ENCODE measurements at places on chromosomes 7 and 10.
A peak's percentile ranks its signal among the peaks of the same experiment; 100 is the strongest.

DNA sequence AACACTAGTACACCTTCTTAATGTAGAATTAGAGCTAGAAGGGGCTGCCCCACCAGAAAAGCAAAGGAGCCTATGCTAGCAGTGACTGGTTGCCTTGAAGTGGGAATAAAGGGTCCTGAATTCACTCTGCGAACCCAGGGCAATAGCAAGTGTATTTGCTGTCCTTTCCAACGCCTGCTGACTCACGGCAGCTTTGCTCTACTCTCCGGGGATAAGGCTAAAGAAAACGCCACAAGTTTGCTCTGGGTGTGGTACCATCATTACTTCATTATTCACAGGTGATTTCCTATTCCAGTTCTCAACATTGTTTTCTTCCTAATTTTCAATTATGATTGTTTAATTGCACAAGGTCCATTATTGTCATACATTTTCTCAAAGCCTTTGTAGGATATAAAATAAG lies 220.5 kb upstream of the AOAH start:
- DNase-seq = no peak

GRCh38 chr10:46308666-46309450 lies 22.1 kb downstream of the ANTXRL start:
- no peak for DNase-seq

GRCh38 chr10:126402721-126403695 lies 14.7 kb upstream of the ADAM12 start:
- DNase-seq = no peak

DNA sequence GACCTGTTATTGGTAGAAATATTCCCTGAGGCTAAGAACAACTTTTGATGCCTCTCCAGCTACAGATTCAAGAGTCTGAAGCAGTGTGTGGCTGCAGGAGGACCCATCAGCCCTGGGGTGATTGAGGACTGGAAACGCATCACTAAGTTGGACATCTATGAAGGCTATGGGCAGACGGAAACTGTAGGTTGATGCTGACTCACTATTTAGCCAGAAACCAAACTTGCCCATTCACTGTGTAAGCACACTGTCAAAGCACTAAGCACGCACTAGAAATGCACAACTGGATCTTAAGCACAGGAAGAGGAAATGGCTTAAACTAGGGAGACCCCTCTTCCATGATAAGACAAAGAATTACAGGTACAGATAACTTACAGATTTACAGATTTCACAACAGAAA lies 20.8 kb downstream of the ACSM6 start:
- DNase-seq = no peak

- DNase-seq = peak; percentile 4
Measured at GRCh38 chr7:111274857-111275256, 183.9 kb downstream of the LRRN3 start.

GRCh38 chr7:85805249-85805648 lies 618.4 kb upstream of the SEMA3D start:
- no peak for DNase-seq

- peak; percentile 24 for DNase-seq
Measured at GRCh38 chr10:99630991-99631390, 10.8 kb upstream of the SLC25A28 start.

GRCh38 chr7:20793694-20794394 lies 7.2 kb upstream of the SP8 start:
- DNase-seq = peak; percentile 27

GRCh38 chr7:100893910-100894721 lies 1.6 kb downstream of the ACHE start:
- DNase-seq = no peak

DNA sequence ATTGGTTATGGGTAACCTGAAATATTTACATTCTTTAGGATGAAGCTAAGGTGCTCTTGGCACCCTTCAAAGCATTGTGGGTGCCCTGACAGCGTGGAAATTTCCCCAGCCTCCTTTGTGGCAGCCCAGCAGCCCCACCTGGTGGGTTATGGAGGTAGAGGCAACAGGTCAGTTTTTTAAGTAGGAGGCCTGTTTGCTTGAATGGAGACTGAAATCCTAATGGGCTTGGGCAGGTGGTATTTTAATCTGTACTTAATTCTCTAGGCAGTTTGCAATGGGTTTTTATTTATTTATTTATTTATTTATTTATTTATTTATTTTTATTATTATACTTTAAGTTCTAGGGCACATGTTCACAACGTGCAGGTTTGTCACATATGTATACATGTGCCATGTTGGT lies 139.4 kb downstream of the EPC1 start:
- DNase-seq = peak; percentile 73

GRCh38 chr10:62724465-62724864 lies 80.1 kb upstream of the ADO start:
- no peak for DNase-seq

- peak; percentile 25 for DNase-seq
Measured at GRCh38 chr7:37332243-37333016, 116.2 kb downstream of the ELMO1 start.

DNA sequence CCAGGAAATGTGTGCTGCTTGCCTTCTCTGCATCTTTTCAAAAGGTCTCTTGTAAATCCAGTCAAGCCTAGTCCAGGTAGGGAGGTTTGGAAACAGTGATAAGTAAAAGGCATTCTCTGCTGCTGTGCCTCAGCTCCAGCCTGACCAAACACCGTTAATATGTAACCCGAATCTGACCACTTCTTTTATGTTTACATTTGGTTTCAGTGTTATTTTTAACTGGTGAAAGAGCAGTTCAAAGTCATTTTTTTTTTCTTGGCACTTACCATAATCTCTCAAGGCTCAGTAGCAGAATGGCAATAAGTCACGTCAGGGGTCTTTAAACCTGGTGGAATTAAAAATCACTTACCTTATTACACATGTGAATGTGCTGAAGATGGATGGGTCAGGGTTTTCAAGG lies 216.8 kb downstream of the PTEN start:
- peak; percentile 28 for DNase-seq

- DNase-seq = peak; percentile 69
Measured at GRCh38 chr7:48109848-48110663, 21.0 kb downstream of the UPP1 start.

- DNase-seq = no peak
Measured at GRCh38 chr7:3304131-3304530, 3.1 kb downstream of the SDK1 start.

DNA sequence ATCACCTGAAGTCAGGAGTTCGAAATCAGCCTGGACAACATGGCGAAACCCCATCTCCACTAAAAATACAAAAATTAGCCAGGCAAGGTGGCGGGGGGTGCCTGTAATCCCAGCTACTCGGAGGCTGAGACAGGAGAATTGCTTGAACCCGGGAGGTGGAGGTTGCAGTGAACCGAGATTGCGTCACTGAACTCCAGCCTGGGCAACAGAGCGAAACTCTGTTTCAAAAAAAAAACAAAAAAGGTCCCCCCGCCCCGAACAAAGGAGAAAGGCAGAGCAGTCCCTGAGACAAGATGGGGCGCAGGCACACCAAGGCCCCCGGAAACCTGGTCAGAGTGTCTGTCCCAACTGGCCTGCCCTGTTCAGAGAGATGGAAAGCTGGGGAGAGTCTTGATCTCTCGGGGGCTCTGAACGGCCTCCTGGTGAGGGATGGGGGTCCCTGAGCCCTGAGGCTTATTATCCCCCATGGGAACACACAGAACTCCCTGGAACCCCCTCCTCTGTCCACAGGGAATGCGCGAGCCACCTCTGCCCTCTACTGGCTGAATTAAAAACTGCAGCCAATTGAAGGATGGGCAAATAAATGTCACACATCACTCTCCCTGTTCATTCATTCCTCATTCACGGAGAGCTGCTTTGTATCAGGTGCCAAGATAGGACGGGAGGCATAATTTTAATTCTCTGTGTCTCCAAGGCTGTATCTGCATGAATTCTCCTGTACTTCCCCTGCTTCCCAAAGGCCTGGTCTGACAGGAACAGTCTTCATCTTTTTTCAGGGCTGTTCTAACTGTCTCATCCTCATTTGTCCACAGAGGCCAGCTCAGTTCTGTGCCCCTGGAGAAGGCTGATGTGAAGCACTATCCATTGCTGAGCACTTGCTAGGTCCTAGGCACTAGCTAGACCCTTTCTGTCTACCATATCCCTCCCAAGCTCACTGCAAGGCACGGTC lies 28.9 kb downstream of the MAT1A start:
- DNase-seq = peak; percentile 26

GRCh38 chr10:45155784-45156183 lies 155.1 kb downstream of the ZNF22 start:
- DNase-seq = no peak

GRCh38 chr7:142548978-142549377 lies 200.3 kb upstream of the PRSS1 start:
- no peak for DNase-seq

DNA sequence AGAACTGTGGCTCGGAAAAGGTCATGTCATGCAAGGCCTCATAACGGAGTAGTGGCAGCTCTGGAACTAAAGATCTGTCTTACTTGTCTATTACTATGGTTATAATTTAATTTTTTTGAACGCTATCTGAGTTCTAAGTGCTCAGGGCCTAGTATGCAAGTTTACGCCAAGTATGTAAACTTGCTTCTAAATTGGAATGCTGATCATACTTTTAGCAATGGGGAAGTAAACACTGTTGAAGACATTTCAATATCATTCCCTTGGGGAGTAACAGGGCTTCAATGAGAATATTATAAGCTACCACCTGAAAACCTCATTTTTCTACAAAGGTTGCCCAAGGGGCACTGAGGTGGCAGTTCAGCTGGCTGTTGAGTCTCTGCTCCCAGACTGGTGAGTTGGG lies 69.5 kb upstream of the NFKB2 start:
- DNase-seq = no peak

GRCh38 chr10:74826142-74827044 lies at the start of gene KAT6B:
TSS of gene KAT6B (plus strand) at chr10:74826600. CDS start at chr10:74842858, 16,258 bp downstream.
- DNase-seq = peak; percentile 100

GRCh38 chr7:157667261-157667660 lies 330.5 kb downstream of the DNAJB6 start:
- DNase-seq = no peak

GRCh38 chr10:72276421-72277339 lies 3.0 kb downstream of the DDIT4 start:
- DNase-seq = no peak

- no peak for DNase-seq
Measured at GRCh38 chr10:72540193-72540807, 85.6 kb downstream of the MICU1 start.

- no peak for DNase-seq
Measured at GRCh38 chr10:10758306-10758705, 259.4 kb upstream of the CELF2 start.

DNA sequence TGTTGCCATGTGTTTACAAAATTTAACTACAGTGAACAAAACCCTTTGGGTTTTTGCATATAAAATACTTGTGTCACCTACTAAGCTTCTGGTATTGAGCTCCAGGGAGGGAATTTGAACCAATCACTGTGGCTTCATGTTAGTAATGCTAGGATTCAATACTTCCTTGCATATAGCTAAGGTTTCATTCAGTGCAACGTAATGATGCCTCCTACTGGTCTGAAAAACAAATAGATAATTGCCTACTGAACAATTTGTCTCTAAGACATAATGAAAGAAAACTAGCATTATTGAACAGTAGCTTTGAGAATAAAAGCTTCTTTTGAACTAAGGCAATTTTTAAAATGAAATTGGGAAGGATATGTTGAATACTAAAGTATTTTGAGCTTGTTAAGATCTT lies 244.4 kb downstream of the ZWINT start:
- no peak for DNase-seq

DNA sequence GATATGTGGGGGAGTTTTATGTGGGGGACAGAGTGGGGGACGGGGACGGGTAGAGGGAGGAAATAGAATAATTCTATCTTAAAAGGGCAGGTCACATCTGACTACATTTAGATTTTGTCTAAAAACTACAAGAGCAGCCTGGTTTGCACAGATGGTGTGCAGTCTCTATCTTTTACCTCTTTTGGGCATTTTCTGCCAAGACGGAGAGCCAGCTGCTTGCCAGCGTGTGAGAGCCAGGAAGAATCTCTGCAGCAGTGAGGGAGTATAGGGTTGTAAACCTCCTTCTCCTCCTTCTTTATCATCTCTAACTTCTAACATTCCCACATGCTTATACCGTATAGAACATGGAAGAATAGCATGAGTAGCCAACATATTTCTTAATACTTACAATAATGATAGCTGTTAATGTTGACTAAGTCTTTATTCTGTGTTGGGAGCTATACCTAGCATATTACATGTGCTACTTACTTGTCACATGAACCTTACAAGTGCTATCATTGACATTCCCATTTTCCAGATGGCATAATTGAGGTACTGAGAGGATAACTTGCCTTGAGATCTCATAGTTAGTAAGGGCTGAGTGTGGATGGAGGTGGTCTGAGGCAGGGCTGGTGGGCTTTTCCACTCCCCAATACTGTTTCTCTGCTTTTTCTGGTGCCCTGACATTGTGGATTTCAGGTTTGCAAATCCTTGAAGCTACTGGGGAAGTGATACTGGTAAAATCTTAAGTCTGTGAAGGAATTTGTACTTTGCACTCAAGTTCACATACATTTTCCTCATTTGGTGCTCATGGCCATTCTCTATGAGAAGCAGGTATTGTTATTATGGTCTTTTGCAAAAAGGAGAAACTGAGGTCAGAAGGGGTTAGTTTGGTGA lies 1.1 kb downstream of the ENTPD1 start:
- DNase-seq = peak; percentile 30

- DNase-seq = no peak
Measured at GRCh38 chr7:67553378-67553777, 556.7 kb downstream of the TYW1 start.

DNA sequence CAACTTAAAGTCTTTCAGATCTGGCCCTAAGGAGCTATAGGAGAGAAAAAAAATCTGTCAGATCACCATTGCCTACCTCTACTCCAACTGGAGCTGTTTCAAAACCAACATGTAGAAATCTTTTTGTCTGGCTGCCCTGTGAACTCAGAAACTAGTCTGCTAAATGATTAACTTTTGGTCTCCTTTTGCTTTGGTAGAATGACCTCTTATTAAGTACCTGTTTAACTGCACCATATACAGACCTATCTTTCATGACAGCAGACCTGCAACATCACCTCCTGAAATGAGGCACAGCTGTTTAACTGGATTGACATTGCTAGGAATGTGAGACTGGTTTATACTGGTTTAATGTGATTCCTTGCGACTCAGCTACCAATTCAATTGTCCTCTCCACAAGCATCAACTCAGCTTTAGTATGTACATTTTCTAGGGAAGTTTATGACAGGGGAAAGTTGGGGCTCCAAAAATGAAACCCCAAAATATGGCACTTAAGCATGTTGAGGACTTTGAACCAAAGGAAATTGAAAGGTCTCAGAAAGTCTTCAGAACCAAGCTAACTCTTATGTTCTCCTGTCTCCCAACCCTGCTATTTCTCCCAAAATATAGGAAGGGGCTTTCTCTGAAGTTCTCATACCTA lies 1.8 kb downstream of the CYP3A43 start:
- DNase-seq = no peak

All from endothelial cell of umbilical vein (primary cell).